Stromal cell of bone marrow (primary cell): ENCODE measurements at places on chromosomes 1 and 21.
A peak's percentile ranks its signal among the peaks of the same experiment; 100 is the strongest.

- no peak for DNase-seq
Observed at GRCh38 chr1:157753611-157754010, 23.3 kb downstream of the FCRL2 start.

DNA sequence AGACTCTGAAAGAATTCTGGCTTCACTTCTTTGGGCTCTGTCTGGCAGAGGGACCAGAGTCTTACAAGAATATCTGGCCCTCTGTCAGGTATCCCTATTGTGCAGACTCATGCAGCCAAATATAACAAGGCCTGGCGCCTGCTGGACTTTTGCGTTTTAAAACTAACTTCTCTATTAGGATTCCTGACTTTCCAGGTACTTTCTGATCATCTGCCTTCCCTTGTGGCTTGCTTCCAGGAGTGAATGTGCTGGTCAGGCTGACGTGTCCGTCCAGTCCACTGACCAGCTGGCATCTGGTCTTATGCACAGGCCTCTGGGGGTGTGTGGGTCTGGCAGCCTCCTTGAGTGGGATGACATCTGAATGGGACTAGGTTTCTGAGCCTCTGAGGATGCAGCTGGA, 8.6 kb upstream of the RAB29 start:
- peak; percentile 49 for DNase-seq

- DNase-seq: no peak
Observed at GRCh38 chr1:10511494-10511885, 36.7 kb downstream of the PEX14 start.

GRCh38 chr1:65255035-65255655, 54.2 kb upstream of the DNAJC6 start:
- no peak for DNase-seq

GRCh38 chr1:185849014-185849413, 114.8 kb downstream of the HMCN1 start:
- DNase-seq: no peak
